Dermis microvascular lymphatic vessel endothelial cell (primary cell): ENCODE measurements at places on chromosomes 2 and 18. TPM values are rescaled to one million over a fixed set of nuclear protein-coding genes. Genes with fewer than 3 reads are reported as not detected.

The SIX3 gene
- not detected in 2 replicates for total RNA-seq

The LIPG gene
- 1.3 and 4.2 TPM in 2 replicates for total RNA-seq

The PSMD14 gene
- 57.8 and 79.3 TPM in 2 replicates for total RNA-seq

The KCNK3 gene
- total RNA-seq = not detected in 2 replicates

The HIBCH gene
- total RNA-seq = 11.0 and 12.8 TPM in 2 replicates

The SOX11 gene
- total RNA-seq = not detected in 2 replicates

The PLEKHM3 gene
- 7.2 and 11.1 TPM in 2 replicates for total RNA-seq

The DSC2 gene
- under 0.01 and 0.13 TPM in 2 replicates for total RNA-seq

The MEP1B gene
- total RNA-seq = not detected in 2 replicates

The TEKT4 gene
- not detected in 2 replicates for total RNA-seq

The FSHR gene
- not detected in 2 replicates for total RNA-seq

The MROH2A gene
- total RNA-seq = not detected in 2 replicates

The RESP18 gene
- not detected in 2 replicates for total RNA-seq

The OR6B2 gene
- not detected in 2 replicates for total RNA-seq

The AGXT gene
- not detected in 2 replicates for total RNA-seq

The BAZ2B gene
- 46.0 and 64.1 TPM in 2 replicates for total RNA-seq

The CNDP1 gene
- total RNA-seq = not detected in 2 replicates

The DCDC2C gene
- total RNA-seq = 0.13 TPM in 2 replicates

The ACTR1B gene
- 62.0 and 80.9 TPM in 2 replicates for total RNA-seq

The ABCG8 gene
- total RNA-seq = not detected in 2 replicates

The EMILIN1 gene
- 21.3 and 37.0 TPM in 2 replicates for total RNA-seq

The LYG2 gene
- not detected in 2 replicates for total RNA-seq

The CPO gene
- not detected in 2 replicates for total RNA-seq

The GALNT14 gene
- 0.39 and 1.3 TPM in 2 replicates for total RNA-seq

The DLX1 gene
- under 0.01 TPM in 1 of 2 replicates, not detected in the other for total RNA-seq

The PDCD1 gene
- under 0.01 TPM in 1 of 2 replicates, not detected in the other for total RNA-seq

The TRPM8 gene
- not detected in 2 replicates for total RNA-seq

The LYPD1 gene
- total RNA-seq = 0.13 TPM in 1 of 2 replicates, not detected in the other

The C1D gene
- total RNA-seq = 13.0 and 16.0 TPM in 2 replicates

The REG3A gene
- not detected in 2 replicates for total RNA-seq

The KLHL14 gene
- 0.39 and 1.4 TPM in 2 replicates for total RNA-seq
